ENCODE measurements at places on chromosomes 2 and 18.

GRCh38 chr2:197092431-197092830, 165.9 kb upstream of the PGAP1 start:
- DNase-seq, result no peak

GRCh38 chr2:31296641-31297287, 62.8 kb downstream of the EHD3 start:
- DNase-seq, result no peak

GRCh38 chr2:3420769-3421397, 41.4 kb downstream of the TRAPPC12 start:
- DNase-seq, result no peak

DNA sequence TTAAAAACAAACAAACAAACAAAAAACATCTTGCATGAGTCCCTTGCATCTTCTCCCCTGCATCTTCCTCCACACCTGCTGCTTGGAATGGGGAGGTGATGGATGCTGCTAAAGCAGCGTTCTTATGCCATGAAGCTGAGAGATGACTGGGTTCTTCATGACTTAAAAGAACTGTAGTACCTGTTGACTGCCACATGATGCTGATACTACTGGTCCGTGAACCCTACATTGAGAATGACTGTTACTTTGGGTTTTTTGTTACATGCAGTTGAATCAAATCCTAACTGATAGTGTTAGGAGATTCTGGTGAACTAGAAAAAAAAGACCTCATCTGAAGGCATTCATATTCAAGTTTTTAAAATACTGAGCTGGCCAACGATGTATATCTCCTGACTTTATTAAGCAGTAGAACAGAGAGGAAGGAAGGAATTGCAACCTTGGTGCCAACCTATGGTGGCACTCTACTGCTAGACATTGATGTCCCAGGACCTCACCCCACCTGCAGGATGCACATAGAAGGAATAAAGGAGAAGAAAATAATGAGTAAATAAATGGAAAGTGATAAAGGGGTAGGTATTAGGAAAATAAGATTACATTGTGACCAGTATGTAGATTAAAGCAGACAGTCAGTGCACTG, 63.2 kb upstream of the SPAG16 start:
- DNase-seq, result no peak

DNA sequence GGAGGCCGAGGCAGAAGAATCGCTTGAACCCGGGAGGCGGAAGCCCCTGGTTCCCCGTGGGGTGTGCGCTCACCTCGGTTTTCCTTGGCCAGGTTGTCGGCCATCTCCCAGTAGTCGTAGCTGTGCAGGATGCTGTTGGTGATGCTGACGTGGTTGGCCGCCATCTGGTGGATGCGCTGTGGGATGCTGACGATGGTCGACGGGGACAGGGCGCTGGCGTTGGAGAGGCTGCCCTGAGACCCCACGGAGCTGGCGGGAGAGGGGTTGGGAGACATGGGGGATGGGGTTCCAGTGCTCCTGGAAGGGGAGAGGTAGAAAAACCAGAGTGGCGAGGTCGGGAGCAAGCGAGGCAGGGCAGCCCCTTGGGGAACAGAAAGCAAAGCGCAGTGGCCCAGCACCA, 64.4 kb upstream of the REV1 start:
- DNase-seq, result no peak

DNA sequence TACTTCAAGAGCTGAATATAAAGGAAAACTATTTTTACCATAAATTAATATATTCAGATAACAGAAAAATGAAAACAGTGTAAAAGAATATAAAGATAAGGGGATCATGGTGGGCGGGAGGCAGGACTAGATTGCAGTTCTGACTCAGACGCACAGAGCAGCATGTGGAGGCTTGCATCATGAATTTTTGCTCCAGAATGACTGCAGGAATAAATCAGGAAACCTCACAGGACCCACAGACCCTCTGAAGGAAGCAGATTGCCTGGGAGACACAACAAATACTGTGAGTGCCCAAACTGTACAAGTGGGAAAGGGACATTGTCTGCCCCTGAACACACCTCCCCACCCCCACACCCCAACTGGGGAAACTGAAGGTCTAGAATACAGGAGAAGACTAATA, 19.2 kb upstream of the SIGLEC15 start:
- DNase-seq, result no peak
